Right renal pelvis (tissue), 4 donors: ENCODE measurements at places on chromosomes 2 and 18. TPM values are rescaled to one million over a fixed set of nuclear protein-coding genes. Genes with fewer than 3 reads are reported as not detected.

DNA sequence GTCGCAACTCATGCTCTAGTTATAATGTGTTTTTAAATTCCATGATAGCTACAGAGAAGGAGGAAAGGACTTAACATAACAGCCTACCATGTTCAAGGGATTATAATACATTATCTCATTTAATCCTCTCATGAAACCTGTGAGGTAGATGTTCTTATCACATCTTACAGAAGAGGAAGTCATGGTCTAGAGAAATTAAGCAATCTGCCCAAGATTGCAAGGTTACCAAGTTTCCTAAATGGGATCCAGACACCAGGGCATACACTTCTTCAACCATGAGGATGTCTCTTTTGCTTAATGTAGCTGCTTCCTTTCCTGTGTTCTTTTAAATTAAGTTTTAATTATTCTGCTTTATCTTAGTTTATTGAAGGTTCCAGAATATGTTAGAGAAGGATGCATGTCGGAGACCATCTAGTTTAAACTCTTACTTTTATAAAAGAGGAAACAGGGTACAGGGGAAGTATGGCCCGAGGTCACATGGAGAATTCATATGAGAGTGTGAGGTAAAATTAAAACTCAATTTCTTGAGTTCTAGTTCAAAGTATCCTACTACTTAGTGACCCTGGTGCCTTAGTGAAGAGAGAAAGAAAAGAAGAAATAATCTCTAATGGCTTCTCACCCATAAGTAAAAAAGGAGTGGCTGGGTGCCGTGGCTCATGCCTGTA, 3.6 kb upstream of the IL1A start:
- no peak for DNase-seq

DNA sequence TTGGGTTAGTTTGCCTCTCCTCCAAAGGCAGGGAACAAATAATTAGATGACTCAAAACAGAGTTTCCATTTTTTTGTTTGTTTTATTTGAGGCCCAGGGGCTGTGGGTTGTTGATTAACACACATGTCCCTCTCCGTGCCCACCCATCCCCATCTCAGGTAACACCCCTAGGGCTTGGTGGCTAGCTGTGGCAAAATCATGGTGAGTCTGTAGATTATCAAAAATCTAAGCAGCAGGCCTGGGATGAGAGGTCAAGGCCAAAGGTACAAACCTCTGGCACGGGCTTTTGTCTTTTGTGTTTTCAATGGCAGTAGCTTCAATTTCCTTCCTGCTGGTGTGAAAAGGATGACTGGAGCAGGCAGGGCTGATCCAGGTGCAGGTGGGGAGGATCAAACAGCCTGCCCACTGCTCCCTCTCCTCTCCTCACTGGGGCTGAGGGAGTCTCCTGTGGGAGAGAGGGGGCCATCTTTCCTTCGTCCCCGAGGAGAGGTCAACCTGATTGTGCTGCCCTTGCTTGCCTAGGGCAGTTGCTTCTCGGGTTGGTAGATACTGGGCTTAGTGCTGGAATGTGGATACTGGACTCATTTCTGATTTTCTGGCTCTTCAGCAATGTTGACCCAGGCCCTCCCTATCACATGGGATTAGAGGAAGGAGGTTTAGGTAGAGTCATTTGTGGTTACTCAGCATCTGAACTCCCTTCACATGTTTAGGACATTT, 31.9 kb upstream of the EML4 start:
- DNase-seq, result no peak

Gene CHMP3
- polyA plus RNA-seq, result 147 TPM

DNA sequence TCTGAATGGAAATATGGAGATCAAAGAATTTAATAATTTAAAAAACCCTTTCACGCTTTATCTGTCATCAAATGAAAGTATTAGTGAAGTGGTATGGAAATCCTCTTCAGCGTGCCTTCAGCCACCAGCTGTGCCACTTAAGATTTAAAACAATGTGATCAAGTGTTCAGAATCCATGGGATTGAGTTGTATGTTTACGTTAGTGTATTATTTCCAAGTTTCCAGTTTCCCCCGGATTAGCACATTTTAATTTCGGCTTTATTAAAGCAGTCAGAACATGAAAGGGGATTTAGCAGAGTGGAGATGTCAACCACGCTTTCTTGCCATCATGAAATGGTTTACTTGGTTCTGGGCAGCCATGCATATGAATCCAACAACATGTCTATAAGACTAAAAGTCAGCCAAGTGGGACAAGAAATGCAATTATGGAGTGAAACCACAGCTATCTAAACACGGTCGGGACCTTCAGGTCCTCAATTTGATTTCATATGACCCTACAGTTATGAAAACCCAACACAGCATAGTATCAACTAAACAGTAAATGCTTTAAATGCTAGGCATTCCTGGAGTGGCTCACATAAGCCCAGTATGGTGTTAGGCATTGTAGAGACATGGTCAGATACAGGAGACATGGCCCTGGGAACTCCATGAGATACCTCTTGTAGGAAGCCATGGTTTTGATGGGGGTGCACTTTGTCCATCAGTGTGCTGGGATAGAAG, 224.9 kb upstream of the EPAS1 start:
- no peak for DNase-seq

DNA sequence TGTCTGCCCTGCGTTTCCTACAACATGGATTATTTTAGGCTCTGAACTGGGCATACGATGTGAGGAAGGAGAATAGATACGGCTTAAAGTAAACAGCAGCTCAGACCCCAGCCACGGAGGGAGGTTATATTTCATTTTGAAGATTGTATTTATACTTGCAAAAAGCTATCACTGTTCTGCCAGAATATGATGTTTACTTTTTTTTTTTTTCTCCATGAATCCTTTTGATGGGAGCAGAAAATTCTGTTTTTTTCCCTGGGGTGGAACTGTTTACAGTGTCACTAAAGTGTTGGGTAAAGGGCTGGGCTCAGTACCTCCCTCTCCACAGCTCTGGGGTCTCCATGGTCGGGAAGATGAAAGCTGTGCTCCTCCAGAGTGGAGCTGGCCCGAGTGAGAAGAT, 13.1 kb downstream of the PCARE start:
- DNase-seq, result no peak

- DNase-seq, result no peak
Observed at GRCh38 chr2:197145471-197146056, 165.0 kb downstream of the ANKRD44 start.

- DNase-seq, result no peak
Observed at GRCh38 chr18:6939972-6940371, 177.6 kb downstream of the LAMA1 start.

Gene CYTIP
- 1.9 TPM for polyA plus RNA-seq

- DNase-seq, result no peak
Observed at GRCh38 chr18:62334120-62334519, 9.0 kb downstream of the TNFRSF11A start.
